ENCODE measurements at places on chromosomes 5 and 9.

- DNase-seq: no peak
Measured at GRCh38 chr5:92544036-92544435, 1037.0 kb downstream of the NR2F1-AS1 start.

DNA sequence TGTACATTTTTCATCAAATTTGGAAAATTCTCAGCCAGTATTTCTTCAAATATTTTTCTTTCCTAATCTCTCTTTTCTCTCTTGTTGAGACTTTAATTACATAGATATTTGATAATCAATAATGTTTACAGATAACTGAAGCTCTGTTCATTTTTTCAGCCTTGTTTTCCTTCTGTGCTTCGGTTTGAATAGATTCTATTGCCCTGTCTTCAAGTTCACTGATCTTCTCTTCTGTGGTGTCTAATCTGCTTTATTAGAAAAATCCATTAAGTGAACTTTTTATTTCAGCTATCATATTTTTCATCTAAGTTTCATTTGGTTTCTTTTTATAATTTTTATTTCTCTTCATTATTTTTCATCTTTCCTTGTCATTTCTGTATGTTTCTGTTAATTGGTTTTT is 54.1 kb downstream of the AMBP start:
- DNase-seq: no peak

GRCh38 chr5:167147879-167148278 is 1143.6 kb upstream of the WWC1 start:
- no peak for DNase-seq

GRCh38 chr5:171956887-171957495 is 49.4 kb downstream of the FBXW11 start:
- DNase-seq: no peak

- DNase-seq: no peak
Measured at GRCh38 chr9:114186605-114187289, 31.4 kb downstream of the COL27A1 start.

DNA sequence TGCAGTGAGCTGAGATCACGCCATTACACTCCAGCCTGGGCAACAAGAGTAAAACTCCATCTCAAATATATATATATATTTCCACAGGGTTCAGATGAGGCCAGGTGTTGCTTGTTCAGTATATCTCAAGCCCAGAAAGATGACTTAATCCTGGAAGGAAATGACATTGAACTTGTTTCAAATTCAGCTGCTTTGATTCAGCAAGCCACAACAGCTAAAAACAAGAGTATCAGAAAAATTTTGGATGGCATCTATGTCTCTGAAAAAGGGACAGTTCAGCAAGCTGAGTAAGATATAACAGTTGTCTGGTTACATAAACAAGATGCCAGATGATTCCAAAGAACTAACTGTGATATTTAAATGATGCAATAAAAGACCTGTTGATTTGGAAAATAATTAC is 352.0 kb downstream of the KCTD16 start:
- no peak for DNase-seq

DNA sequence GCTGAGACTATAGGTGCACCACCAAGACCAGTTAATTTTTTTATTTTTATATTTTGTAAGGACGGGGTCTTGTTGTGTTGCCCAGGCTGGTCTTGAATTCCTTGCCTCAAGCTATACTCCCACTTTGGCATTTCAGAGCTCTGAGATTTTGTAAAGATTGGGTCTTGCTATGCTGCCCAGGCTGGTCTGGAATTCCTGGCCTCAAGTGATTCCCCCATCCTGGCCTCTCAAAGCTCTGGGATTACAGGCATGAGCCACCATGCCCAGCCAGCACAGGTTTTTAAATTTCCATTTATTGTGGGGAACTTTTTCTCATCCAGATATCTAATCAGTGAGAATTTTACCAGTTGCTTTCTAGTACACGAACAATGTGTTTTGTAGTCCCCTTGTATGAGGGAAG is 156.1 kb upstream of the VLDLR start:
- no peak for DNase-seq

DNA sequence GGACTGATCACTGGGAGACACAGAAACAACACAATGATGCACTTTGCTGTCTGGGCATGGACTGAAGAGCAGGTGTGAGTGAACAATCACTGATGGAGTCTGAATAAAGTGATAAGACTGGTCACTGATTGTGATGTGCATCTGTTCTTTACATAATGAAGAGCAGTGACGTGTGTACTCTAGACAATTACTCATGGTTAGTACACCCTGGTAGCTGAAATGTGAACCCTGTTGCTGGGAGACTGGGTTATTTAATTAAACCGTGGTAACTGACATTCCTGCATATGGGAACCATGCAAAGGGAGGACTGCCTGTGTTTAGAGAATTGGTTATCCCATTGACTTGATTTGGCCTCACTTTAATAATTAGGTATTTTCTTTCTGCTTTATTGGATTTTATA is 202.9 kb downstream of the NR2F1-AS1 start:
- DNase-seq: peak; percentile 3

DNA sequence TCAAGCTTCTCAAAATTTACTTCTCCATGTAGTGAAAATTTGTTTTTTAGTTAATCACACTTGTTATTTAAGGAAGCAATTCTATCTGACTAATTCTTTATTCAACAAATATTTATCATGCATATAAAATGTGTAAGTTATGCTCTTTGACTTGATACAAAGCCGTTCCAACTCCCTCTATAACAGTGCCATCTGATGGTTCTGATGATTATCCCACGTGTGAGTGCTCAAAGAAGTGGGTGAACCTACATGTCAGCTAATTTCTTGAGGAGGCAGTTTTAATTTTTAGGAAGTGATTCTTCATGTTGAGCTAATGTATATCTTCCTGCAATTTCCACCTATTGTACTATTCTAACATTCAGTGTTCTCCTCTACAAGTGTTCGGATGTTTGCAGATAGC is 88.8 kb upstream of the BRINP1 start:
- DNase-seq: no peak

GRCh38 chr5:83066548-83067110 is 10.6 kb downstream of the TMEM167A start:
- no peak for DNase-seq

- no peak for DNase-seq
Measured at GRCh38 chr5:160092960-160093707, 26.1 kb downstream of the PWWP2A start.

DNA sequence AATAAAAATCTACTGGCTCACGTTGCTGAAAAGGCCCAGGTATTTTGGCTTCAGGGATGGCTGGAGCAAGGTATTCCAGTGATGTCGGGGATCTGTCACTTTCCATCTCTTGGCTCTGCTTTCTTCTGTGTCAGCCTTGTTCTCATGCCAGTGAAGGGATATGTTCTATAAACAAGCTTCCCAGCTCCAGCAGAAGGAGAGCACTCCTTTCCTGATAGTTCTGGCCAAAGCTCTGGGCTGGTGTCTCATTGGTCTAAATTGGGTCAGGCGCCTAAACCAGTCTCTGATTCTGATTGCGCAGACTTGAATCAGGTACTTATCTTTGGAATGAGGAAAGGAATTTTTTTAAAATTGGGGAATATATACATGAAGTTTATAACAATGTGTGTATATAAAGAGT is 5.1 kb downstream of the SNX30 start:
- DNase-seq: no peak

GRCh38 chr9:27350382-27350976 is 53.5 kb upstream of the EQTN start:
- no peak for DNase-seq

DNA sequence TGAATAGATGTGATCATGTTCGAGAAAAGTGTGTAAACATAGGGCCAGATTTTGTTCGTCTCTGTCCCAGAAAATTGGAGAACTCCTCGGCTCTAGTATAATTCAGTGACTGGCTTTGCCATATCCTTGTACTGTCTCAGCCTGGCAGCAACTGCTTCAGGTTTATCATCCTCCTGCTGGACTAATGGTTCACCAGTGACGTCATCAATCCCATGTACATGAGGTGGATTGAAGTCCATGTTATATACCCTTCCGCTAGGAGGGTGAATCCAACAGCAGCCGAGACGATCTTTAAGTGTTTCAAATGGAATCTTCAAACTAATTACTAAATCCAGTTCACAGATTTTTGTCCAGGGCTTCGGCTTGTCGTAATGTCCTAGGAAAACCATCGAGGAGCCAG is 17.1 kb upstream of the PLPP1 start:
- DNase-seq: no peak

GRCh38 chr9:116060631-116061030 is 93.0 kb upstream of the PAPPA start:
- DNase-seq: no peak

GRCh38 chr9:16361118-16361517 is 509.4 kb downstream of the BNC2 start:
- DNase-seq: no peak

- no peak for DNase-seq
Measured at GRCh38 chr5:56817263-56818014, 2.1 kb downstream of the MAP3K1 start.

DNA sequence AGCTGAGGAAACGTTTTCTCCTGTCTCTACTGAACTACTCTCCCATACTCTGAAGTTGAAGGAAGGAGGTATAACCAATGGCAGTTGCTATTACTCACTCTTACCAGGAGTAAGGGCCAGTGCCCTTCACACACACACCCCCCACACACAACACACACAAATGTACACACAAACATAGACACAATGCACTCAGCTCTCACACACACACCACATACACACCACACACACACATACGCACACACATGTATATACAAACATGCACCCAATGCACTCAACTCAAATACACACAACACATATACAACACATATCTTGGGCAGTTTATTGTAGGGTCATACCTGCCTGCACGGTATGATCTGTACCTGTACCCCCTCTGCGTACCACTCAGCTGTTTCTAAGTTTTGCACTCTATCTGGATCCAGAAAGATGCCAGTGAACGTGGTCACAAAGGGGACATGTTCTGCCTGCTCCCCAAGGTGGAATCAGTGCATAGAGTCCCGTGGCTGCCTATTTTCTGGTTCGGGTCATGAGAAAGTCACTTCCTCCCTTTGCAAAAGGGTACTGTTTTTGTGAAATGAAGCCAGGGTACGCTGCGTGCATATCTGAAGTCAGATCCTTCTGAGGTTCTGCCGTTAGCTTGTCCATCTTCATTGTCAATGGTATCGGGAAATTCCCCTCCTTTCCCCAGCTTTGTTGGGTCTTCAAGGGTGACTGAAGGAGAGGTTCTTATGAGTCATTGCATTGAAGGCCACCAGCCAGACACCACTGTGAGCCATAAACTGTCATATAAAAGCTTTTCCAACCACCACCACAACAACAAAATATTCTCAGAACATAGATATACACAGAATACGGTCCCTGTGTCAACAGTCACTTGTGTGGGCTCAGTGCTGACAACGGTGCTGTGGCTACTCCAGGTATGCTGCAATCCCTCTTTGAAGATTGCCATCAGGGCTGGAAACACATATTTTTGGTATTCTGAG is 131.9 kb downstream of the UGCG start:
- no peak for DNase-seq

- peak; percentile 44 for DNase-seq
Measured at GRCh38 chr9:127347831-127348776, 48.9 kb upstream of the SLC2A8 start.

- no peak for DNase-seq
Measured at GRCh38 chr5:37490120-37490810, 111.1 kb downstream of the WDR70 start.

DNA sequence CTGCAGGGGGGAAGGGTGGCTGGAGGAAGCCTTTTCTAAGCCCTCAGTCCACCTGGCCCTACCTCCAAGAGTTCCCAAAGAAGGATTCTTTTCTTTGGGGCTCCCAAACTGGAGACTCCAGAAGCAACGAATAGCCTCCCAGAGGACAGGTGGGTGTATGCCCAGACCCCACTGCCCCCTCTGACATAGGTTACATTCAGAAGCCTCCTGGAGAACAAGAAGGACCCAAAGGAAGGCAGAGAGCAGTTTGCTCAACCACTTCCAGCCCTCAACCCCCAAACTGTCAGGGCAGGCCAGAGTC is 10.3 kb downstream of the HK3 start:
- DNase-seq: no peak

DNA sequence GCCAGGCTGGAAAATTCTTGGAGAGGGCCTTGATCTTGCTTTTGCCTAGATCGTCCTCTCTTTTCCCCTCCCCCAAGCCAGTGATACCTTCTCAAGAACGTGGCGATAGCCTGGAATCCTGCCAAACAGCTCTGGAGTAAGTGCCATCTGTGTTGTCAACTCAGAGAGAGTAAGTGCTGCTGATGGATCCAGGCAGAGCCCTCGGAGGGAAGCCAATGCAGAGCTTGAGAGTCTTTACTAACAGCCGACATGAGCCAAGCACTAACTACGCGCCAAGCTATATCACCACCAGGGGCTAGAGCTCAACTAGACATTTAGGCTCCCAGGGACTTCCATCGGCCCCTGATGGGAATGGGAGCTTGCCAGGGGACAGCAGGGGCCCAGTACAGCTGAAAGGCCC is 17.6 kb downstream of the RAPGEF1 start:
- no peak for DNase-seq

- no peak for DNase-seq
Measured at GRCh38 chr9:123046406-123047195, 13.1 kb downstream of the GPR21 start.

GRCh38 chr5:109929911-109930310 is 240.2 kb downstream of the MAN2A1 start:
- no peak for DNase-seq

- DNase-seq: no peak
Measured at GRCh38 chr9:88980740-88981203, 10.5 kb upstream of the S1PR3 start.

Data from NCI-H526 (cell line).